KG1 (cell line): ENCODE measurements at places on chromosomes 1 and 21.

- no peak for DNase-seq
These were observed 13.5 kb downstream of the TMEM201 start for GRCh38 chr1:9601942-9602793.

- no peak for DNase-seq
These were observed 98.9 kb upstream of the ADAR start for GRCh38 chr1:154706851-154707250.

DNA sequence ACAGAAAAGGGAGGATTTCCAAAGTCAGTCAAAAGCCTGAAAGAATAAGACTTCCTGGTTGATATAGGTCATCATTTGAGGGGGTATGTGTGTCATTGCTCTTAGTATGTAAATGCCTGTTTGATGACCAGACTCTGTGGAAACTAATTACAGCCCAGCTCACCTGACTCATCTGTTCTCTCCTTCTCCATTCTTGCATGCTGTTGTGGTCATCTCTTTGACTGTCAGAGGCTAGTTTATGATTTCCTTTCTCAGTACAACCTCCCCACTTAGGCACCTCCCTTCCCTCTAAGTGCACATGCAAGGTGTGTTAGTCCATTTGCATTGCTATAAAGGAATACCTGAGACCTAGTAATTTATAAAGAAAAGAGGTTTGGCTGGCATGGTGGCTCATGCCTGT, 2.4 kb upstream of the C1orf116 start:
- no peak for DNase-seq

- DNase-seq = no peak
These were observed 563.9 kb downstream of the NPHP4 start for GRCh38 chr1:5428351-5428750.

GRCh38 chr1:168467452-168467851, 76.3 kb downstream of the XCL2 start:
- DNase-seq = peak; percentile 47

DNA sequence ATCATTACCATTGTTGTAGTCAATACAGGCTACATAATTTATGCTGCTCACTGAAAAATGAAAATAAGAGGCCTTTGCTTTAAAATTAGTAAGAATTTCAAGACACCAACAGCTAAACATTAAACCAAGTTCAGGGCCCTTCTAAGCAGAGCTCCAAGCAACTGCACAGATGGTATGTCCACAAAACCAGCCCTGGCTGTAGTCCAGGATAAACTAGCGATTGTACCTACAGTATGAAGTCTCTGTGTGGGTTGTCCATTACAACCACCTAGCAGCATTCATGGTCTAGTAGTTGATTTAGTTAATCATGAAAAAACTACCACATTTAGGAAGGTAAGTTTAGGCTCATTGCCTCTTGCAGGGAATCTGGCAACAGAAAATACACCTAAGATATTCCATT, 35.3 kb downstream of the CLCA4 start:
- no peak for DNase-seq
